NCI-H1105 (cell line): ENCODE measurements at places on chromosomes 12 and 14.

DNA sequence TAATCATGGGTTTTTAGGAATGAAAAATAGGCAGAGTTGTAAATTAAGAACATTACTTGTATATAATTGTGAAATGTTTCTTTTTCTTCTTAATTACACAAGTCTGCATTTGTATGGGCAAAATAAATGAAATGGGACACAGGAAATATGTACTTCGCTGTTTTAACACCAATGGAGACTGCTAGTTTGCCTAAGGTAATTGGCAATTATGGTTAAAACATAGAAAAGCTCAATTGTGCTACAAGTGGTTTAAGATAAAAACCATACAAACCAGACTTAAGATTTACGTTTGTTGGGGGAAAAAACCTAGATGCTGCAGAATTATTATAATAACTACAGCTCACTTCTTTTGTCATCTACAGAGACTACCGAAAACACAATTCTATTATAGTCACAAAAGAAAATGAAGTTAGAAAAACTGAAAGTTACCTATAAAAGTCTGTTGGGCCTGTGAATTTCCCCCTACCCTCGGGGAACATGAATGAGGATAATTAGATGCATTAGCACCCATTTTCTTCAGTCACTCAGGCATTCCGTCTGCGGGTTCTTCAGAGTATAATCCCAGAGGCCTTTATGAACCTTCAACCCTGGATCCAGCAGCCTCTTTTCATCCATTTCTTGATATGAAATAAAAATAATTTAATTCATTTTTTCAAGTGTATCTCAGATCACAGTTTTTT, 37.2 kb downstream of the BTBD7 start:
- peak; percentile 3 for DNase-seq

DNA sequence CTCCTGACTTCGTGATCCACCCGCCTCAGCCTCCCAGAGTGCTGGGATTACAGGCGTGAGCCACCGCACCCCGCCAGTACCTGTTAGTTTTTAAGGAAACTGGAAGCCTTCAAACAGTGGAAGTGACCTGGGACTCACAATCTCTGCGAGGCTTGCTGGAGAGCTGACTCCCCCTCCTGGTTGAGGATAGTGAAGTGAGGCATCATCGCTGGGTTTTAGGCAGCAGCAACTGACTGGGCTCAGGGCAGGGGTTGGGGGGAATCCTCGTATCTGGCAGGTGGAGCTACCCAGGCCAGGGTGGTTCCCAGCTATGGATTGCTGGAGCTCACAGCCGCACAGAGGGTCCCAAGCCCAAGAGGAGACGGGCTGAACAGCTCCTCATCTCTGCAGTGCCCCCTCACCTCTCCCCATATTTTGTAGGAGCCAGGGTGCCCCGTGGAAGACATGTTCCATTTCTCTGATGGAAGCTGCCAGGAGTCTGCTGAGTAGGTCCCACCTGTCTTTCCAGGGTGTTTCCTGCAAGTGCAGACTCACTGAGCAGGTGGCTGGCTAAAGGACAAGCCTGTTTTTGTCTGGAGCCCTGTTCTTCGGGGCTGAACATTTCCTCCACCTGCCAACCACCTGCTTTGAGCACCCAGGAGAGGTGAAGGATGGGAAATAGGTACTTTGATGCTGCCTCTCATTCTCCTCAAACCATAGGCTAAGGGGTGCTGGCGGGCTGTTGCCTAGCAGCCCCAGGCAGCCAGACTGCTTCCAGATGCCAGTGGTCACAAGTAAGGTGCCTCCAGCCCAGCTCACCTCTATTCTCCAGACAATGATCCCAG, 3.1 kb downstream of the AVIL start:
- DNase-seq, result peak; percentile 56

GRCh38 chr12:117882181-117882580, 86.6 kb downstream of the KSR2 start:
- DNase-seq, result no peak

DNA sequence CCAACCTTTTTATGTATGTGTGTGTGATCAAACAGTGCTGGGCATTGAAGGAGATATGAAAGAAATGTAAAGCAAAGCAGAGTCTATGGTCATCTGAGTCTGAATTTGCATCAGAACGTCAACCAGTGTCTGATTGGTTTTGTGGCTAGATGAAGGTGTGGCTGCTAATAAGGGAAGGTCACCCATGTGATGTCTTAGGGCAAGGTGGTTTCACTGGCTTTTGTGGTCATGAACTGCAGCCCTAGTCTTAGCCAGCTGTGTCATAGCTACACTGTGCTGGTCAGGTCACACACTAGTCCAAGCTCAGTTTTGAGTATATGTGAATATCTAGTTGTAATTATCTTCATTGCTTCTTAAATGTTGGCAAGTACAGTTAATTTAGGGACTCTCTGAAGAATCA, 105.8 kb downstream of the TGFB3 start:
- DNase-seq, result no peak

GRCh38 chr14:62181591-62181990, 419.4 kb downstream of the SNAPC1 start:
- DNase-seq, result no peak

DNA sequence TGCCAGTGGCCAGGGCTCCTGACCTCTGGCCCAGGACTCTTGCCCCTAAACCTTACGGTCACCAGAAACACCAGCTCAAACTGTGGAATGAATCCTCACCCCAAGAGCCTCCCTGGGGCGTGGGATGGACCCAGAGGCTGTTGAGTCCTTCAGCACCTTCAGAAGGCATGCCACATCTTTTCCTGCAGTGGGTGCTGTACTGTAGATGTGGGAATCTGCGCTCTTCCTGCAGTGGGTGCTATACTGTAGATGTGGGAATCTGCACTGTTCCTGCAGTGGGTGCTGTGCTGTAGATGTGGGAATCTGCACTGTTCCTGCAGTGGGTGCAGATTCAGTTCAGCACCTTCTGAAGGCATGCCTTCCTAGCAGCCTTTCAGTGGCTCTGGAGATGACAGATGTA, 1.2 kb downstream of the KRT82 start:
- DNase-seq, result no peak

DNA sequence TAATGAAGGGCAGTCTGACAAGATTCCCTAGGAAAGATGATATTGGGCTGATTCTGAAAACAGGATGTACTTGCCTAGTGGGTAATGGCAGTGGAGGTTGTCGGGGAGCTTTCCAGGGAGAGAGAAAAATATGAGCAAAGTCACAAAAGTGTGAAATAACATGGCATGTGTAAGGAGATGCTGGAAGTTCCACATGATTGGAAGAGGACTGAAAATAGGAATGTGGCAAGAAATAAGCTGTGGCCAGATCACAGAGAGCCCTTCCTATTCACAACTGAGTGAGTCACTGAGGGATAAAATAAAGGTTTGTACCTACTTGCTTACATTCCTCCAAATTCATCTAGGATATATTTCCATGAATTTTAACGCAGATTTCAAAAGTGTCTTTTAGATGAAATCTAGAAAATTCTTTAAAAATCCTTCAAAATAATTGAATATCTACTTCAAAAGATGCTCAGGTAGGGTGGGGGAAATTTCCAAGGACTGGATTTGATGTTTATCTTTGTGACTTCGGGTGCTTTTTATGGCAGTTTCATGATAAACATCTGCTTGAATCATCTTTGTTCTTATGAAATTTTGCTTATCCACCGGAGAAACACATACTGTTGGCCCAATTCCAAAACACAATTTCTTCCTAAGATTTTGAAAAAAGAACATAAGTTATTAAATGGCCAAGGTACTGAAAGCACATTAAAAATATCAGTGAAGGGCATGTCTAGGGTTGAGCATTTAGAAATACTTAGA, 36.3 kb upstream of the SLC2A13 start:
- no peak for DNase-seq

DNA sequence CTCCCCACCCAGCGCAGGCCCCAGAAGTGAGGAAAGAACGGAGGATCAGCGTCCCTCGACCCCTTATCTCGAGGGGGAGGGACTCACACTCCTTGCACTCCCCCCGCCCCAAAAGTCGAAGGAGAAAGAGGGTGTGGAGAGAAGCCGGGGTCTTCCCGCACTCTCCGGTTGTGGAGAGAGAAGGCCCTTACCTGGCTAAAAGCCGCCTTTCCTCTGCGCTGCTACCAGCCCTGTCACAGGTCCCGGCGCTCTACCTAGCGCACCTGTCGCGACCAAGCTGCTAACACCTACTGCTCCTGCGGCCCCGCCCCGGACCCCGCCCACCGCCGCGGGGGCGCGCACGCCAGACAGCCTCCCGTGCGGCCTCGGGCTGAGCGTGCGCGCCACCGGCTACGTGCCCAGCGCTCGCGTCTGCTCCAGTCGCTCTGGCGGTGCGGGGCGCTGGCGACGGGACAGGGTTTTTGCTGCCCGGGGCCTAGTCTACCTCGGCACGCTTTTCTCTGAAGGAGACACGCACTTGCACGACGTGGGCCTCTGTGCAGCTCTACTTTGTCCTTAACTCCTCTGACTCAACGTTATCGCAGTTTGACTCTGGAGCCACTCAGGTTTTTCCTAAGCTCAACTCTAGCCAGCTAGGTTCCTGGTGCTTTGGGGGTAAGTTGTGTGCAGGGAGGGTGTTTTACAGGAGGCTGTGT, at the start of gene LIMA1:
LIMA1 (minus strand) TSS at position 292 of the 695 bp plus-strand sequence. CDS start 34,769 bp downstream, outside the sequence.
- DNase-seq, result peak; percentile 79

DNA sequence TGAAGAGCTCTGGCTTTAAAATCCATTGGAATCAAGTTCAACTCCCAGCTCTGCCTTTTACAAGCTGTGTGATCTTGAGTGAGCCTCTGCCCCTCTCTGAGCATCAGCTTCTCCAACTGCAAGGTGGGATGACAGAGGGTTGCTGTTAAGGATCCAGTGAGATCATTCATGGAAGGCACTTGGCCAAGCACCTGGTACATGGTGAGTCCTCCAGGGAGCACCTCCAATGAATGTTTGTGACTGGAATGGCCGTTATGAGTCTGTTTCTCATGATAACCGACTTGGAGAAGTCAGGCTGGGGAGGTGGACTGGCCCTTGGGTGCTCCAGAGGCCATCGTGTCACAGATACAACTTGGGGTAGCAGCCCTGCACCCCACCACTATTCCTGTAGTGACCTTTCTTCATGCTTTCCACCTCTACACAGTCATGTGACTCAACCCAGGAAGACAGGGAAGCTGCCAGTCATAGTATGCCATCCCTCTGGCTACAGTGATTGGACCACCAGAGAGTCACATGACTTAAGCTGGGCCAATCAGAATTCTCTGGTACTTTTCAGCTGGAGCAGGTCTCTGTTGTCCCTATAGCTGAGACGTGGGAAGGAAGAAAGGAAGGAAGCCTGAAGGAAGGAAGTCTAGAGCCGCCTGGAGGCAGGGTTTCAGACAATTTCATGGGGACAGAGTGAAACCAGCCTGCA, 146.5 kb upstream of the MYL2 start:
- DNase-seq, result no peak

- no peak for DNase-seq
These were observed 15.8 kb downstream of the VDR start for GRCh38 chr12:47889040-47889439.

DNA sequence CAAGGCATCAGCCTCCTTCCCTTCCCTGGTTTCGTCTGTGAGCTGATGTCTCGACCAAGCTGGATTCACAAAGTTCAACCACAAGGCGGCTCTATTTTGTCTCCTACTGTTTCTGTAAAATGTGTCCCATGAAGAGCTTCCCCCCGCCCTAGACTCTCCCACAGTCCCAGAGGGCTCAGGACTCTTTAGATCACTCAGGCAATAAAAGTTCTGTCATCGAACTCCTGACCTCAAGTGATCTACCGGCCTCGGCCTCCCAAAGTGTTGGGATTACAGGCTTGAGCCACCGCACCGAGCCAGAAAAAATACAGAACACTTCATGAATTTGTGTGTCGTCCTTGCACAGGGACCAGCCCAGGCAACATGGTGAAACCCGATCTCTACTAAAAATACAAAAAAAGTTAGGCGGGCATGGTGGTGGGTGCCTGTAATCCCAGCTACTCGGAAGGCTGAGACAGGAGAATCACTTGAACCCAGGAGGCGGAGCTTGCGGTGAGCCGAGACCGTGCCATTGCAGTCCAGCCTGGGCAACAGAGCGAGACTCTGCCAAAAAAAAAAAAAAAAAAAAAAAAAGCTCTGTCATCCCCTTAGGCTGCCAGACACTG, 149.4 kb downstream of the BCL11B start:
- DNase-seq, result no peak

- DNase-seq, result no peak
These were observed 72.4 kb downstream of the HECTD4 start for GRCh38 chr12:112309797-112310196.

DNA sequence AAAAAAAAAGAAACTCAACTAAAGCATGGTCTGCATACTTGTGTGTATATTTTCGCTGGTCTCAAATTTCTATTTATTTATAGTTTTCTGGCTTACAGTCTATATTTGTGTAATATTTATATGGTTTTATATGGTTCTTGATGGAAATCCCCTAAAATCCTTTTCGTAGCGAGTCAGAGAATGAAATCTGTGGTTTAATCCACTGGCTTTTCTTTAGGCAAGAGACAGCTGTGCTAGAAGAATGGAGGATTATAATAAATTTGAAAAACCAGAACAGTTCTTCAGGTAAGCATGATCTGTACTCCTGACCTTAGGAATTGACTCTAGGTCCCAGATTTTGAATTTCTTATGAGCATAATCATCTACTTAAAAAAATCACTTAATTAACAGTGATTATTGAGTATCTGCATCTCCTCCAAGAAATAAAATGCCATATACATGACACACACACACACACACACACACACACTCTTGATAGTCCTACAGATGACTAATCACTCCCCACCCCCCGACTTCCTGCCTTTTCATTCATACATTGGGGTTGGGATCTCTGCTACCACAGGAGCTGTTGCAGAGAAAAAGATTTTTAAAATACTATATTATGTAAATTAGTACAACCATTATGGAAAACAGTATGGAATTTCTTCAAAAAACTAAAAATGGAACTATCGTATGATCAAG, 113.4 kb downstream of the CRADD start:
- DNase-seq, result no peak

- DNase-seq, result no peak
These were observed 210.4 kb upstream of the PRICKLE1 start for GRCh38 chr12:42799966-42800365.

GRCh38 chr14:94775871-94776210, 5.9 kb upstream of the GSC start:
- DNase-seq, result no peak

DNA sequence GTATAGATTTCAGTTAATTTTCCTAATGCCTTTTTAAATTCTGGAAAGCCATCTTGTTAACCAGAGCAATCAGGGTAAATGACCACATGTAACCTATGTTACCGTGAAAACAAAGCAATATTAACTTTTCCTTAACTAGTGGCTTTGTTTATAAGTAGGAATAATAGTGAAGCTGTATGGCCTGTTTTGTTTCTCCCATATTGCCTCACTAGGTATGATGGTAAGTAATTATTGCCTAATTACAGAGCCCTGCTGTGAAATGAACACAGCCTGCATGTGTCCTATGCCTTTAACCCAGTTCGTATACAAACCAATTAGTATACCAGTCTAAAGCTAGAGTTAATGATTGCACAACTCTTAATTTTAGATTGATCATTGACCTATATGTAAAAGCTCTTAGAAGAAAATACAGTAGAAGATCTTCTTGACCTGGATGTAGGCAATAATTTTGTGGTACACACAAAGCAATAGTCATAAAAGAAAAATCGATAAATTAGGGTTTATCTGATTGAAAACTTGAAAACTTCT, 249.9 kb downstream of the CCDC91 start:
- peak; percentile 36 for DNase-seq
